ENCODE measurements at places on chromosomes 7 and 10. TPM values are rescaled to one million over a fixed set of nuclear protein-coding genes. Genes with fewer than 3 reads are reported as not detected.

C10orf53 gene
- not detected for total RNA-seq

DNA sequence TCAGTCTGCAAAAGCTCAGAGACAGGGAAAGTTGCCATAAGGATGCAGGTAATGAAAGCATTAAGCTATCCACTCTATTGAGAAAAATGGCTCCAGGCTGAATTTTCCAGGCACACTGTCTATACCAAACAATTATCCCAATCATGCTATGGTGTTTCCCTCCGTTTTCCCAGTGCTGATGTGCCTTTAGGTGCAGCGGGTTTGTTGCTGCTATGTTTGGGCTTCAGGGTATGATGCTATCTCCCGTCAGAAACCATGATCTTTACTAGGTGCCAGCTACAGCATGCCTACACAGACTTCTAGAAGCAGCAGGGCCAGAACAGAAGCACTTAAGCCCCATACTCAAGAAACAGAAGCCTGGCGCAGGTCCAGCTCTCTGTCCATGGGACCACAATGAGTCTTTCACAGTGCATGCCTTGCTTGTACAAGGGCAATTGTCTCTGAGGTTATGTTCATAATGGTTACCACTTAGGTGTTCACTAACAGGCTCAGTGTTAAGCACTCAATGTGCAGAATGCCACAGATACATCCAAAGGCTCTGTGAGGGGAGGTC is 19.4 kb downstream of the STEAP1B start:
- H3K4me3 ChIP-seq = no peak overlapping the region
- no peak overlapping the region for H3K27ac ChIP-seq
- DNase-seq = no peak
- peaks cover 10% of the 10 kb centered on the region for H3K4me1 ChIP-seq
- no peaks in the 10 kb centered on the region for H3K27me3 ChIP-seq

DNA sequence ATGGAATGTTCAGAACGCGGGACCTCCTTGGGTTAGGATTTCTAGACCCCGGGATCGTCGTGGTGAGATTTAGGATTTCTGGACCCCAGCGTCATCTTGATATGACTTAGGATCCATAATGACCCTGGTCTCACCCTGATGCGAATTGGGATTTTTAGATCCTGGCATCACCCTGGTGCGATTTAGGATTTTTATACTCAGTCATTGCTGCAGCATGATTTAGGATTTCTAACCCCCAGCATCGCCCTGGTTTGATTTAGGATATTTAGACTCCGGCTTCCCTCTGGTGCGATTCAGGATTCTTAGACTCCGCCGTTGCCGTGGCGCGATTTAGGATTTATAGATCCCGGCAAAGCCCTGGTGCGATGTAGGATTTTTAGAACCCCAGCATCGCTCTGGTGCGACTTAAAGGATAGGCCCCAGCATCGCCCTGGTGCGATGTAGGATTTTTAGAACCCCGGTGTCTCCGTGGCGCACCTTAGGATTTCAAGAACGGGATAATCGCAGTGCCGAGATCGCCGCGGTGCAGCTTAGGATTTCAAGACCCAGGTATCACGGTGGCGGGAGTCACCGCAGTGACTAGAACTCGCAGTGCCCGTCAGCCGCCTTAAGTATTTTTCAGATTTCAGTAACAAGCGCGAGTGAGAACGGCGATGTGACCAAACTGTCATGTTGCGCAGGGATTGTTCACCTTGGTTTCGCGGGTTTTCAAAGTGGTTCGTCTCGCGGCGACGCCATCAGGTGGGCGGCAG is 814 bp downstream of the MEST start:
- no peaks in the 10 kb centered on the region for H3K27me3 ChIP-seq
- no peak overlapping the region for H3K4me3 ChIP-seq
- no peak overlapping the region for H3K27ac ChIP-seq
- H3K36me3 ChIP-seq = no peaks in the 10 kb centered on the region
- no peak for DNase-seq

DNA sequence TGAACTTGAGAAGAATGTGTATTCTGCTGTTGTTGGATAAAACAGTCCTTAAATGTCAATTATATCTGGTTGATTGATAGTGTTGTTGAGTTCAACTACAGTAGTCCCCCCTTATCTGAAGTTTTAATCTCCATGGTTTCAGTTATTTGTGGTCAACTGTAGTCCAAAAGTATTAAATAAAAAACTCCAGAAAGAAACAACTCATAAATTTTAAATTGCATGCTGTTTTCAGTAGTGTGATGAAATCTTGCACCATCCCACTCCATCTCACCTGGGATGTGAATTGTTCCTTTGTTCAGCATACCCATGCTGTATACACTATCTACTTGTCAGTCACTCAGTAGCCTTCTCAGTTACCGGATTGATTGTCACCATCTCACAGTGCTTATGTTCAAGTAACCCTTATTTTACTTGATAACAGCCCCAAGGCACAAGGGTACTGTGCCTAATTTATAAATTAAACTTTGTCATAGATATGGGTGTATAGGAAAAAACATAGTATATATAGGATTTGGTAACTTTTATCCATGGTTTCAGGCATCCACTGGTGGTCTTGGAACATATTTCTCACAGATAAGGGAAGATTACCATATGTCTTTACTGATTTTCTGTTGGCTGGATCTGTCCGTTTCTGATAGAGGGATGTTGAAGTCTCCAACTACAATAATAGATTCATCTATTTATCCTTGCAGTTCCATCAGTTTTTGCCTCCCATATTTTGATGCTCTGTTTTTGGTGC is 57.1 kb downstream of the AOAH start:
- DNase-seq = no peak
- no peak overlapping the region for H3K4me3 ChIP-seq
- H3K27me3 ChIP-seq = no peaks in the 10 kb centered on the region
- H3K4me1 ChIP-seq = no peaks in the 10 kb centered on the region

NEURL1 gene
- total RNA-seq = 0.05 TPM

DNA sequence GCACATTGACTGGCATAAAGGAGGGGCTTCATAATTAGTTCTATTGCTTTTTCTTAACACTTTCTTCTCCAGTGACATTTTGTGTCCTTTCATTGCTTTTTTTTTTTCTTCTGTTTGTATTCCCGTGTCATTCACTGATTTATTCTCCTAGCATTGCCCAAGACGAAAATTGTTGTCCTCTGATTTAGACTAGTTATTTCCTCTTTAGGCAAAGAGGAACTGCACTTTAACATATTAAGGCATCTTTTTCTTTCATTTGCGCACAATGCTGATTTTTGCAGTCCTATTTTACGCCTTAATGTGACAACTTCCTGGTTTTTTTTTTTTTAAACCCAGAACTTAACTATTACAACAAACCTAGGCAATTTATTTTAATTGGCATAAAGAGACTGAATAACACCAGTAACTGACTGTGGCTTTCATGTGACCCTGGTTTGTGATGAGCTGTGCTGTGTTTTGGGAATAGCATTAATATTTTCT is 39.7 kb downstream of the ARID5B start:
- H3K27me3 ChIP-seq = no peaks in the 10 kb centered on the region
- no peaks in the 10 kb centered on the region for H3K36me3 ChIP-seq
- peak overlapping the region; percentile 97 for H3K27ac ChIP-seq
- DNase-seq = no peak

WIPF3 gene
- total RNA-seq = not detected

Data from GM12878 (cell line).